HCT116 (cell line): ENCODE measurements at places on chromosomes 4 and X.

DNA sequence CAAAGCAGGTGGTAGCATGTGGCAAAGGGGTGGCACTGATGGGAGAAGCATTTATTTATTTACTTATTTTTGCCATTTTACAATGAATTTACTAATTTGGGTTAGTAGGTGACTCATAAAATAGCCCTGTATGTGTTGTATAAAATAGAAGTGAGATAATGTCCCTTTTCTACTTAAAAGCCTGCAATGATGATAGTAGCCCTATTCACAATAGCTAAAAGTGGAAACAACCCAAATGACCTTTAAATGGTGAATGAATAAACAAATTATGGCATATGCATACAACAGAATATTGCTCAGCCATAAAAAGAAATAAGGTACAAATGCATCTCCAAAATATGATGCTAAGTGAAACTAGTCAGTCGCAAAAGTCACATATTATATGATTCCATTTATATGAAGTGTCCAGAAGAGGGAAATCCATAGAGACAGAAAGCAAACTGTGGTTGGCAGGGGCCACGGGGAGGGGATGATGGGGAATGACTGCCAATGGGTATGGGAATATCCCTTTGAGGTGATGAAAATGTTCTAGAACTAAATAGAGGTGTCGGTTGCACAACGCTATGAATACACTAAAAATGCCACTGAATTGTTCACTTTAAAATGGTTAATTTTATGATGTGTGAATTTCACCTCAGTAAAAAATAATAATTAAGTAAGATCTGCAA lies 35.8 kb upstream of the FAM9C start:
- DNase-seq: no peak

GRCh38 chrX:42247241-42247640 lies 323.9 kb upstream of the CASK start:
- no peak for DNase-seq

DNA sequence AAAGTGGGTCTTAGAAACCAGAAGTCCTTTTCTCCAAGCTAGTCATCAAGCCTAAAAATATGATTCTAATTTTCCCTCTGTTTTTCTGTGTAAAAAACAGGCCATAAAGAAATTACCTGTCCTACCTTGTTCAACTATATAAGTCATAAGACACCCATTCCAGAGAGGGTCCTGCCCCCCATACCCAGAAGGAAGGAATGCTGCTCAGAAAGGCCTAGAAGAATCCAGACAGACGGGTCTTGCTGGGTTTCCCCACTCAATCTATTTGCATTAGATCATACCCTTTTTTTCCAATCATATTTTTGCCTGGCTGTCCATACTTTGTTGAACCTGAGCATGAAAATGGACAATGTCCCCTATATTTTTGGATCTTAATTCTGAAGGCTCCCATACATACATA lies 16.3 kb upstream of the XAGE2 start:
- DNase-seq: no peak

DNA sequence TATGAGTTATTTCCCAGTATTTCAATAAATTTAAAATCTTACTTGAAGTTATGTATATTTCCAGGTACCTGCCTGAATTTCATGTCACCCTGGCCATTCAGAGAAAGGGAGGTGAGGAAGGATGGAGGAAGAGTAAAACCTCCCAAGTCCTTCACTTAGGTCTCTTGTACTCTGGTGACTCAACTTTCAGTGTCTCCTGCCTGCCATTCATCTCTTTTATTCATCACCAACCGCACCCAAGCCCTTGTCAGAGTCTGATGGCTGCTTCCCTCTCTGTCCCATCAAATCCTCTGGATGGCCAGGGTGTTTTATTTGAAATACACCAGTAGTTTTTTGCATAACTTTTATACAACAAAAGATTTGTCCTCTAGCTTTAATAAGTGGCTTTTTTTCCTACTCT lies 17.8 kb downstream of the TMPRSS11E start:
- DNase-seq: no peak

DNA sequence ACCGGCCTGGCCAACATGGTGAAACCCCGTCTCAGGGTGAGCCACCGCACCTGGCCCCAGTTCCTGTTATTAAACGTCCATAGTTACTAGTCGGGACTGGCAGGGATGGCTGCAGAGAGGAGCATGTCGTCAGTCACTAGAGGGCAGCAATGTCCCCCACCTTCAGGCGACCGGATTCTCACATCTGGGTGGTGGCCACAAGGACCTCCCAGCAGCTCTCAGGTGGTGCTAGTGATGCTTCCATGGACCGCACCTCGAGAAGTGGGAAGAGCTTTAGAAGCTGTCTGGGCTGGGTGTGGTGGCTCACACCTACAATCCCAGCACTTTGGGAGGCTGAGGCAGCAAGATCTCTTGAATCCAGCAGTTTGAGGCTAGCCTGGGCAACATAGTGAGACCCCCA lies 13.3 kb upstream of the IL3RA start:
- DNase-seq: peak; percentile 65

GRCh38 chr4:14434483-14434882 lies 567.8 kb upstream of the CPEB2 start:
- DNase-seq: no peak
